Activated naive CD8-positive, alpha-beta T cell treated with anti-CD3 and anti-CD28 coated beads for 36 hours (primary cell): ENCODE measurements at places on chromosomes 6 and 20. TPM values are rescaled to one million over a fixed set of nuclear protein-coding genes. Genes with fewer than 3 reads are reported as not detected.

- no peak for DNase-seq
Observed at GRCh38 chr6:84615987-84616386, 148.4 kb downstream of the TBX18 start.

GRCh38 chr6:12233693-12234571, 56.2 kb upstream of the EDN1 start:
- DNase-seq = peak; percentile 28

GRCh38 chr20:10621149-10621548, 52.6 kb downstream of the JAG1 start:
- DNase-seq = no peak

DNA sequence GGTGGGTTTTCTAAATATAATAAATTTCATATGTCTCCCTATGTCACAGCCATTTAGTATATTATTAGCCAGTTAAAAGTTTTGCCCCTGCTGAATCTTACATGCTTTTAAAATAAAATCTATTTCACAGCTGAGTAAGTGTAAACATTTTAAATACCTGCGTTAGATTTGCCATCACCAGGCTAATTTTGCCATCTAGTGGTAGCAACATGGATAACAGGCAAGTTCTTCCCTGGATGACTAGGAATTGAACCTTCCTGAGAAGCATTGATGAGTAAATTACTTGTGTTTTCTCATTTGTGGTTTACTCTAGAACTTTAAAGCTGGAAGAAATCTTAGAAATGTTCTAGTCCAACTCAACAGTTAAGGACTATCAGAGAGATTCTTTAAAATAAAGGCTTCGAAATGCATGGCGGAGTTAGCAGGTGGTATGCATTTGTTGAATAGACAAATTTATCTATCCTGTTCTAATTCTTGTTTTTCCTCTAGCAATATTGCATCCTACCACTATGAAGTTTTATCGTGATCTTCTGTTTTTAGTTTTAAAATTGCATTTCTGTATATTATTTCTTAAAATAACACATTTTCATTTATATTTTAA, 2.6 kb downstream of the PRSS35 start:
- DNase-seq = no peak

DNA sequence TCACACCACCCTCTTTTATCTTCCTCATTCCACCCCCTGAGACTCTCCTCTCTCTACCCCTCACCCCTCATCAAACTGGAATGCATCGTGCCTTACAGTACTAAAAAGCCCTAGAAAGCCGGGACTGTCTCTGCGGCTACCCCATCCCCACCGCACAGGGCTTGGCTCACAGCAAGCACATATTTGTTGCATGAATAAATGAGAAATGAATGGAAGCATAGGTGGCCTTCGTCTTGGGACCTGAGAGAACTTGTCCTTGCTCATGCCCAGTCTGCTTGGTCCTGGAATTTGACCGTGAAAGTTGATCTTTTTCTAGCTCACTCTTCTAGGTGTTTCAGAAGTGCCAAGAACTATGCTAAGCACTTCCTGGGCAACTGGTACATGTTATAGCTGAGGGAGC, 53.3 kb downstream of the APCDD1L start:
- no peak for DNase-seq

GRCh38 chr6:27630727-27631608, 158.1 kb upstream of the ZNF184 start:
- peak; percentile 64 for DNase-seq

DNA sequence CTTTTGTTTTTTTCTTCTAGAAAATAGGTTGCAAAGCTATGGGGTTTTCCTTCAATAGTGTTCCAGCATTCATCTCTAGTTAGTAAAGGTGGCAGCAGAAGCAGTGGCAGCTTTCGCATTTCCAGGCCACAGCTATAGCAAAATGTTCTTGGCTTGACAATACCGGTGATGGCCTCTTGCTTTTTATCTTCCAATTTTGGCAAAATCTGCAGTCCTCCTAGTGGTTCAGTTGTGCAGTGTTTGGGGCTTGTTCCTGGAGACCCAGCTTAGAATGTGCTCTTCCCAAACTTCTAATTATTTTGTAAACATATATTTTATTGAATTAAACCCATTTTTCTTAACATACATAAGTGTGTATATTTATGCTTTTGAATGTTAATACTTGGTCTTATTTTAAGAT, 370.6 kb upstream of the MAN1A1 start:
- DNase-seq = no peak

- no peak for DNase-seq
Observed at GRCh38 chr20:51118985-51119527, 96.1 kb upstream of the KCNG1 start.

GRCh38 chr20:49684335-49684997, 29.2 kb downstream of the B4GALT5 start:
- DNase-seq = no peak

DNA sequence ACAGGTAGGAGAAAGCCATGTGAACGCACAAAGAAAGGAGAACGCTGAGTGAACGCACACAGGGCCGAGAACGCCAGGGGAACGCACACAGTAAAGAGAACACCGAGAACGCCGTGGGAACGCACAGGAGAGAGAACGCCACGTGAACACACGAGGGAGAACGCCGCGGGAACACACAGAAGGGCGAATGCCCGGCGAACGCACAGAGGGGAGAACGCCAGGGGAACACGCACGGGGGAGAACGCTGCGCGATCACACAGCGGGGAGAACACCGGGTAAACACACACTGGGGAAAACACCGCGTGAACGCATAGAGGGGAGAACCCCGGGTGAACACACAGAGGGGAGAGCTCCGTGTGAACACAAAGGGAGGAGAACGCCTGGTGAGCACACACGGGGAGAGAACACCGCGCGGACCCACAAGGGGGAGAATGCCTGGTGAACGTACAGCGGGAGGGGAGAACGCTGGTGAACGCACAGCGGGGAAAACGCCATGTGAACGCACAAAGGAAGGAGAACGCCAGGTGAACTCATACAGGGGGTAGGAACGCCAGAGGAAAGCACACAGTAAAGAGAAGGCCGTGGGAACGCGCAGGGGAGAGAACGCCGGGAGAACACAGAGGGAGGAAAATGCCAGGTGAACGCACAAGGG, 55.3 kb downstream of the RNASET2 start:
- no peak for DNase-seq

DNA sequence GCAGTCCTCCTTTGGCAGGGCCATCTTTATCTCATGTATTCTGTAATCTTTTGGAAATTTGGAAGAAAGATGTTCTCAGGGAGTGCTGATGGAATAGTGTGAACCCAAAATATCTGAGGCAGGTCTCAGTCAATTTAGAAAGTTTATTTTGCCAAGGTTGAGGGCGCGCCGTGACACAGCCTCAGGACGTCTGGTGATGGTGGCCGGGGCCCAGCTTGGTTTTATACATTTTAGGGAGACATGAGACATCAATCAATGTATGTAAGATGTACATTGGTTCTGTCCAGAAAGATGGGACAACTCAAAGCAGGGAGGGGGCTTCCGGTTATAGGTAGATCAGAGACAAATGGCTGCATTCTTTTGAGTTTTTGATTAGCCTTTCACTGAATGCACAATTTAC, 89.8 kb downstream of the ERMARD start:
- DNase-seq = no peak

GRCh38 chr6:35590622-35591066, 77.9 kb upstream of the TULP1 start:
- no peak for DNase-seq

DNA sequence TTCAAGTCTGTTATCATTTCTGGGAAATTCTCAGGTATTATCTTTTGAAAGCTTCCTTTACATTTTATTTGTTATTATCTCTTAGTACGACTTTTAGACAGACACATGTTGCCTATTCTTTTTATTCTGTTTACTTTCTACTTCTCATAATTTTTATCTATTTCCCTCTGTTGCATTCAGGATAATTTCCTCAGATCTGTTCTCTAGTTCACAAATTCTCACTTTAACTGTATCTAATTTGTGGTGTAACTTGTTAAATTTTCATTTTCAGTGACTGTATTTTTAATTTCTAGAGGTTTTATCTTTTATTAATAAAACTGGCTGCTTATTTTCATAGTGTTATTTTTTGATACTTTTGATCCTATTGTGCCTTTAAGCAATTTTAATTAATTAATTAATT, 16.0 kb downstream of the ATRN start:
- DNase-seq = no peak

- no peak for DNase-seq
Observed at GRCh38 chr6:15368186-15368585, 122.3 kb downstream of the JARID2 start.

- no peak for DNase-seq
Observed at GRCh38 chr6:34709386-34709785, 12.8 kb upstream of the ILRUN start.

- no peak for DNase-seq
Observed at GRCh38 chr6:105398859-105399258, 4.0 kb downstream of the PREP start.

GRCh38 chr20:50550531-50550930, 40.3 kb downstream of the PTPN1 start:
- DNase-seq = no peak

DNA sequence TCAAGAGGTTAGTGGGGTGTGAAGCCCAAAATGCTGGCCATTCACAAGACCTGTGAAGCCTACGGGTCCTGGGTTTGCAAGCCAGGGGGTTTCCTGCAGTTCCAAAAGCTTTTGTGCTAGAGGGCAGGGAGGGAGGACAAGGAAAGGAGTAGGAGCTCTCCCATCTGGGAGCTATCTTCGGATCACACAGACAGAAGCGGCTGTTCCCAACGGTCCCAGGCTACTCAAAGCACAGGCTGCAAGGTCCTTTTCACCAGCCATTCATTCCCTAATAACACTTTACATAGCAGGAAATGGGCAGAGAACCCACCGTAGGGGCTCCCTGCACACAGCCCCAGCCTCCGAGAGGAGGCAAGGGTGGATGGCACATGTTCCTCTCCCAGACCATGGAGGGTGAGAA, 296.9 kb downstream of the FOXC1 start:
- no peak for DNase-seq

The NNAT gene
- 0.23 TPM for total RNA-seq

The SAMD10 gene
- 16.7 TPM for total RNA-seq

The BPIFB1 gene
- total RNA-seq = not detected

The GHRH gene
- not detected for total RNA-seq
